ENCODE measurements at places on chromosomes 6 and 20.
A peak's percentile ranks its signal among the peaks of the same experiment; 100 is the strongest.

- peak; percentile 42 for DNase-seq
These were observed 25.1 kb downstream of the MYBL2 start for GRCh38 chr20:43691928-43692524.

DNA sequence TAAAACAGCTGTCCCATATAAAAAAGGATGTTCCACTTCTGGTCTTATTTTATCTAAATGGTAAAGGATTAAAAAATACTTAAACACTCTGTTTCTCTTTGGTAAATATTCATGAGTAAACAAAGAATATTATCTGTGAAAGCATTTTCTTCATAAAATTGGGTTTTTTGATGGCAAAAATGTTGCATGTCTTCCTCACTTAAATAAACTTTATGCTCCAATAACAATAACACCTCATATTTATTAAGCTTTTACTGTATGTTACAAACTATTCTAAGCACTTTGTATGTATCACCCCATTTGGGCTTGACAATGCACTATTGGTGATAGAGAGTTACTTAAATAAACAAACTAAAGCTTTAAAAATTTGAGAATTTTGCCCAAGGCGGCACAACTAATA is 91.9 kb downstream of the PHIP start:
- DNase-seq: no peak

GRCh38 chr20:10217721-10218410 is 764 bp upstream of the SNAP25 start:
- DNase-seq: no peak

- DNase-seq: no peak
These were observed 709.6 kb upstream of the FLRT3 start for GRCh38 chr20:15047042-15047441.

- DNase-seq: no peak
These were observed 23.3 kb downstream of the NUP153 start for GRCh38 chr6:17683428-17683827.

DNA sequence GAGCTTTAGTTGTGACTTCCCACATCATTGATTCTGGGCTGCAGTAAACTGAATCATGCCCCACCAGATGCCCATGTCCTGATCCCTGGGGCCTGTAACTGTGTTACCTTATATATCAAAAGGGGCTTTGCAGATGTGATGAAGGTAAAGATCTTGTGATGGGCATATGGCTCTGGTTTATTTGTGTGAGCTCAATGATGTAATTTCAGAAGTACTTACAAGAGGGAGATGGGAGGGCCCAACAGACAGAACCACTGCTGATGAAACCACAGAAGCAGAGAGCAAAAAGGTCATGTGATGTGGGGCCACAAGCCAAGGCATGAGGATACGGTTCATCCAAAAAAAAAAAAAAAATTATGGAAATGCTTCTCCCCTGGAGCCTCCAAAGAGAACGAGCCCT is 118.7 kb downstream of the TOX2 start:
- DNase-seq: no peak

Measured in GM12864 (cell line).